MG63 (cell line): ENCODE measurements at places on chromosomes 3 and 15. TPM values are rescaled to one million over a fixed set of nuclear protein-coding genes. Genes with fewer than 3 reads are reported as not detected.

ABI3BP gene
- total RNA-seq: 1.1 and 2.1 TPM in 2 replicates

TTC21A gene
- total RNA-seq: 0.32 and 0.40 TPM in 2 replicates

SEMA3F gene
- 11.7 and 22.9 TPM in 2 replicates for total RNA-seq

MFGE8 gene
- total RNA-seq: 29.5 and 33.5 TPM in 2 replicates

SNTN gene
- total RNA-seq: not detected in 2 replicates

ALDH1L1 gene
- total RNA-seq: 0.27 TPM in 1 of 2 replicates, not detected in the other

IQCF5 gene
- not detected in 2 replicates for total RNA-seq

GOLGA6L10 gene
- not detected in 2 replicates for total RNA-seq

GOLGA6L7 gene
- total RNA-seq: not detected in 2 replicates

TICRR gene
- 3.3 and 4.0 TPM in 2 replicates for total RNA-seq

CCDC39 gene
- not detected in 2 replicates for total RNA-seq
